GM23338 (cell line): ENCODE measurements at places on chromosomes 16 and 17. TPM values are rescaled to one million over a fixed set of nuclear protein-coding genes. Genes with fewer than 3 reads are reported as not detected.

- no peak for DNase-seq
Observed at GRCh38 chr16:86398622-86399021, 111.7 kb upstream of the FOXF1 start.

GRCh38 chr16:81928271-81928918, 82.9 kb downstream of the SDR42E1 start:
- DNase-seq: no peak

PIMREG gene
- 137 and 144 TPM in 2 replicates for total RNA-seq

GRCh38 chr16:9053006-9053601, 38.3 kb upstream of the HAPSTR1 start:
- DNase-seq: peak; percentile 99

DNA sequence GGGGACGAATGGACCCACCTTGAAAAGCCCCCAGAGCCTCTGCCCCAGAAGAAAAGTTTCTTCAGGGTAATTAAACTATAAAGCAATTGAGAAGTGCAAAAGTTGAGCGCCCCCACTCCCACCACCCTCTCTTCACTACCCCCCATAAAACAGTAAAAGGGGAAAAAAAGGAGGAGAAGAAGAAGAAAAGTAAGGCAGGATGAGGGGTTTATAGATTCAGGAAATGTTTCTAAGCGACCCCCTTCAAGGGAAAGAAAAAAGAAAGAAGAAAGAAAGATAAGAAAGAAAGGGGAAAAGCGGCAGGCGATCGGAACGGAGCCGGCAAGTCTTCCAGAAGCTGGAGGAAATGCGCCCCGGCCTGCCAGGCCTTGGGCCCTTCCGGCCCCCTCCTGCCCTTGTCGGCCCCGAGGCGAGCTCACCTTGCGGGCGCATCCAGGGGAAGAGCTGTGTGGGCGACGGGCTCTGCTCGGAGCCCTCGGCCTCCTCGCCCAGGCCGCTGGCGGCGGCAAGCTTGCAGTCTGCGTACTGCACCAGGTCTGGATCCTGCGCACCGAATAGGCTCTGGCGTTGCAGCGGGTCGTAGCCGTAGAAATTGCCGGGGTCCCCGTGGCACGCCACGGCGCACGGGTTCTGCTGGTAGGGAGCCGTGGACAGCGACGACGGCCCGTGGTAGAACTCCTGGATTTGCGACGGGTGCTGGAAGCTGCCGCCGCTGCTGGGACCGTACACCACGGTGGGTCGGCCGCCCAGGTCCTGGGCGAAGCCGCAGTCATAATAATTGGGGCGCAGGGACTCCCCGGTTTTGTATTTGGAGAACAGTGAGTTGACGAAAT, 1.0 kb downstream of the HOXB8 start:
- DNase-seq: peak; percentile 60

KCNH4 gene
- 0.08 and 0.49 TPM in 2 replicates for total RNA-seq

DNA sequence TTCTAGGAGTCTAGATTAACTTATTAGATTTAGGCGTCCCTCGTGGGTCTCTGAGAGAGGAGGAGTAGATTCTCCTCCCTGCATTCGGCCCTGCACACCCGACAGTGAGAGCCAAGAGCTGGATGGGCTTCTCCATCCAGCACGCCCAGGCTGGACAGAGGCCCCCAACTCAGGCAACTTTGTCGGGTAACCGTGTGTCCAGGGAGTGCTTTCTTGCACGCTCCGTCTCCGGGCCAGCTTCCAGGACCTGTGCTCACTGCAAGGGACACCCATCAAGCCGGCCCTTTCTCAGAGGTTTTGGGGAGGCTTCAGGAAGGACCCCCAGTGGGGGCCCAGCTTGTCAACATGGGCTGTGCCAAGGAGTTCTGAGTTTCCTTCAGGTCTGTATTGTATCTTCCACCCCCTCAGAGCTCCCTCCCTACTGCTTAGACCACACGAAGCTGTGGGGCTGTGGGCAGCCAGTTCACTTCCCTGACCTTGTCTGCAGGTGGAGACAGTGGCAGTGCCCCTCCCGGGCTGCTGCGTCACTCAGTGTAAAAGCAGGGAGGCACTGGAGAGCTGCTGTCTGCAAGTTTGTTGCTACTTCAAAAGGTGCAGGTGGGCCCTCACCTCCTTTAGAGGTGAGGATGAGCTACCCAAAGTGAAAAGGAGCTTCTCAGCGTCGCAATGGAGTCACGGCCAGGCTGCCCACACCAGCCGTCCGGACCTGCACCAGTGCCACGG, 24.0 kb upstream of the C16orf78 start:
- DNase-seq: no peak

DNA sequence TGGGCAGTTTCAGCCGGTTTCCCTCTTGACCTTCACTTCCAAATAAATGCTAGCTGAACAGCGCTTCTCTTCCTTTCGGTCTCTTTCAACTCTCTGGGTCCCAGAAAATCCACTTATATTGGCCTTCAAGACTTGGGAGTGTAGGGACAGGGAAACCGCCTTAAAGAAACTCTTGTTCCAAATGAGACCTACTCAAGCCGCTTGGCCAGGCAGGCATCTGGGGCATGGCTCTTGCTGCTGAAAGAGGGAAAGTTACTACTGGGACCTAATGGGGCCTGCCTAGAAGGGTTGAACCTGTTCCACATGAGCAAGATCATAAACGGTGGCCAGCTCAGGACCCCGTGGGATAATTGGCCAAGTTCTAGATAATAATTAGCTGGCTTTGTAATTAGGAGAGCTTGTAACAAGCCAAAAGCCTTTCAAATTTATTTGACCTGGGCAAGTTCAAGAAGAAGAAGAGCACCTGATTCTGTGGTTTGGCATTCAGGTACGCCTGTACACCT, 13.2 kb downstream of the CDH1 start:
- no peak for DNase-seq

EPX gene
- 0.10 TPM in 1 of 2 replicates, not detected in the other for total RNA-seq

GRCh38 chr17:7915179-7915610, 894 bp downstream of the RNF227 start:
- DNase-seq: no peak

FAM234A gene
- total RNA-seq: 57.2 and 128 TPM in 2 replicates

DNA sequence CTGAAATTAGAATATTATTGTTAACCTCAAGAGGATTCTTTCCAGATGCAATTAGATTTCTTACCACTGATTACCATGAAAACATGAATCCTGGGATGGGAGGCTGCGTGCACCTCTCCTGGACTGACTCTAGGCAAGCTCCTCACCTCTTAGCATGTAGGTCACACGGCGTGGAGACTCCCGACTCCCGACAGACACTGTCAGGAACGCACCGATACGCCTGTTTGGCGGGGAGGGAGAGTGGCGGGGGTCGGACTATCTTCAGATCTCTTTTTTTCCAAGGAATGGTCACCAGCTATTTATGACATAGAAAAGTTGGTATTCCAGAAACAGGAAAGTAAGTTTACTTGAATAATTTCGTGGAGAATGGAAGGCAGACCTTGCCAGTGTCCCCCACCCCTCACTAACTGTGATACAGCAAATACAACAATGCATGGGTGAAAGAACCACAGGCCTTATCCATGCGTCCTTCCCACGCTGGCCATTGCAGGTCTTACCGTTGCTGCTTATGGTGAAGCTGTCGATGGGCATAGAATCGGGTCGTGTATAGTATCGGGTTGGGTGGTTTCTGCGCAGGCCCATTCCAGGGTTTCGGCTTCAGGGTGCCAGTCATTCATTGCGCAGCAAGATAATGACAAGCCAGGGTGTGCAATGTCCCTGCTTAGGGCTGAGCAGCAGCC, 62.6 kb upstream of the ENDOV start:
- no peak for DNase-seq

GRCh38 chr17:82294064-82294773, 20.7 kb upstream of the CSNK1D start:
- no peak for DNase-seq
